ENCODE measurements at places on chromosomes 12 and 14.
A peak's percentile ranks its signal among the peaks of the same experiment; 100 is the strongest.

GRCh38 chr14:100285021-100285912, 21.0 kb downstream of the SLC25A29 start:
- peak; percentile 40 for DNase-seq

- DNase-seq: no peak
These were observed 19.6 kb downstream of the TNFAIP2 start for GRCh38 chr14:103142721-103143302.

DNA sequence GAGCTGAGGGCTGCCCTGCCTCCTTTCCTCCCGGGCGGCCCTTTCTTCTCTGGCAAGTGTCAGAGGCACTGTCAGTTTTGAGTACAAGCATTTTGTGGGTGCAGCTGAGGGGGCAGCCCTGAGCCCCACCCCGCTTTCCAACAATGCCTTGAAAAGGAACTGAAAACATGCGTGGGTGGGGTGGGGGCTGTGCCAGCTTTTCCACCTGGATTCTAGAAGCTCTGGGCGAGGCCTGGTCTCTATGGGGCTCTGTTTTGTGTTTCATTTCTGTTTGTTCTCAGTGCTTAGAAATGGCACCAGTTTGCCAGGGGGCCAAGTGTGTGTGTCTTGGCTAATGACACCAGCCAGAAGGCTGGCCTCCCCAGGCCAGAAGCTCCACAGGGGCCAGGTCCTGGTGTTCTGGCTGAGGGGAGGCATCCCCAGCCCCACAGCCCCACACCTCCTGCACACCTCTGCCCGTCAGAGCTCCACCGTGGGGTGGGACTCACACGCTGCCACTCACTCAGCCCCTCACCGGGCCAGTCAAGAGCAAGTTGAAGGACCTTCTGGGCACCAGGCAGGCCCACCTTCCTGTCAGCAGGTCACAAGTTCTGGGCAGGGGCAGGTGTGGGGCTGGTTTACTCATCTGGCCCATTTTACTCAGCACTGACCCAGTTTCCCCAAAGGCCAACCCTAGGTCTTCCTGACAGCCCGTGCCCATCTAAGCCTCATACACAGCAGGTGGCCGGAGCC, 155.1 kb downstream of the CALM1 start:
- DNase-seq: no peak

DNA sequence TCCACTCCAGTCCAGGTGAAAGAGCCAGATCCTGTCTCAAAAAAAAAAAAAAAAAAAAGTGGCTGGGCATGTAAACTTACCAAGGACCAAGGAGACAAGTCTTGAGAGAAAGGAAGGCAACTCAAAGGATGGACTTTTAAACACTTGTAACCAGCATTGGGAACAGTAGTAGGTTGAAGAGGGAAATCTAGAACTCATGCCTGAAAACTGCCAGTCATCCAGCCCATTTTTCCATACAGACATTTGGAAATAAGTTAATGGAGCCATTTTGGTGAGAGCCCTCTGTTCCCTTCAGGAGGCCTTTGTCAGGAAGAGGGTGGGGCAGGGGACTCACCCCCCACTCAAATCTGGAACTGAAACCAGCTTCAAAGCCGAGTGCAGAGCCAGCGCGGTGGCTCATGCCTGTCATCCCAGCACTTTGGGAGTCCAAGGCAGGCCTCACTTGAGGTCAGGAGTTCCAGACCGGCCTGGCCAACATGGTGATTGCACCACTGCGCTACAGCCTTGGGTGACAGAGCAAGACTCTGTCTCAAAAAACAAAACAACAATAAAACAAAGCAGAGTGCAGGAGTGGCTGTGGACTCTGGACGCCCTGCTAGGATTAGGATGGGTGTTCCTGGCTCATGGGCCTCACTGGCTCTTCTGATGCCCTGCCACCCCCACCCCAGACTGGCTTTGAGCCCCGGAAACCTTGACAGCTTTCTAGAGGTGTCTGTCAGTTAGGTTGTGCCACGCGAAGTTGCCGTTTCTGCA, 1.6 kb upstream of the MLXIP start:
- DNase-seq: no peak

- DNase-seq: no peak
These were observed 259.9 kb upstream of the GARIN6 start for GRCh38 chr12:99387661-99388060.

- DNase-seq: no peak
These were observed 352.1 kb downstream of the ATP23 start for GRCh38 chr12:58293308-58293982.

DNA sequence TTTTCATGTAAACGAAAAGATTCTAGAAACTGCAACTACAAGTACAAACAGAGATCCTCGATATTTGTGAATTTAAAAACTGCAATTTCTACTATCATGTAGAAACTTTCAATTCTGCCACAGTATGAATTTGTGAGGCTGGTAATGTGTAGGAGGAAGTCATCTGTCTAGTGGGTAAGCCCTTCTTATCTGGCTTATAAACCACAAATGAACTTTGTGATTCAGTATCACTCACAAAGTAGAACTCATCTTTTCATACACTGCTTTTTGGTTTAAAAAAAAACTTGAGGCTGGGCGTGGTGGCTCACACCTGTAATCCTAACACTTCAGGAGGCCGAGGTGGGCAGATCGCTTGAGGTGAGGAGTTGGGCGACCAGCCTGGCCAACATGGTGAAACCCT, 20.7 kb downstream of the GTF2A1 start:
- DNase-seq: no peak

DNA sequence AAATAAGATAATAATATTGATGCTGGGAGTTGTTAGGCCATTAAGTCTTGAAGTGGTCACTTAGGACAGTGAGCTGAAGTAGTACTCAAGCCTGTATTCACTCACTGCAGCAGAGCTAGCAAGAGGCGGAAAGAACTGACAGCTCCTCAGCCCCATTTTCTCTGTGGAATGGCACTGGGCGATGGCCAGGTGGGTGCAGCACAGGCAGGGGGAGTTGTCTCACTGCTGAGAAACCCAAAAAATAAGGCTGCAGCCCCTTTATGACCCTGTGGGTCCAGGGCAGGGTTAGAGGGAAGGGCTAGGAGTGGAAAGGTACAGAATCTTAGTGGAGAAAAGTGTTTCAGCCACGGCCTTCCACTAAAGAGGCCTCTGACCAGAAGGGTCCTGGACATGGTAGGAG, 35.5 kb downstream of the PDZRN4 start:
- DNase-seq: no peak

DNA sequence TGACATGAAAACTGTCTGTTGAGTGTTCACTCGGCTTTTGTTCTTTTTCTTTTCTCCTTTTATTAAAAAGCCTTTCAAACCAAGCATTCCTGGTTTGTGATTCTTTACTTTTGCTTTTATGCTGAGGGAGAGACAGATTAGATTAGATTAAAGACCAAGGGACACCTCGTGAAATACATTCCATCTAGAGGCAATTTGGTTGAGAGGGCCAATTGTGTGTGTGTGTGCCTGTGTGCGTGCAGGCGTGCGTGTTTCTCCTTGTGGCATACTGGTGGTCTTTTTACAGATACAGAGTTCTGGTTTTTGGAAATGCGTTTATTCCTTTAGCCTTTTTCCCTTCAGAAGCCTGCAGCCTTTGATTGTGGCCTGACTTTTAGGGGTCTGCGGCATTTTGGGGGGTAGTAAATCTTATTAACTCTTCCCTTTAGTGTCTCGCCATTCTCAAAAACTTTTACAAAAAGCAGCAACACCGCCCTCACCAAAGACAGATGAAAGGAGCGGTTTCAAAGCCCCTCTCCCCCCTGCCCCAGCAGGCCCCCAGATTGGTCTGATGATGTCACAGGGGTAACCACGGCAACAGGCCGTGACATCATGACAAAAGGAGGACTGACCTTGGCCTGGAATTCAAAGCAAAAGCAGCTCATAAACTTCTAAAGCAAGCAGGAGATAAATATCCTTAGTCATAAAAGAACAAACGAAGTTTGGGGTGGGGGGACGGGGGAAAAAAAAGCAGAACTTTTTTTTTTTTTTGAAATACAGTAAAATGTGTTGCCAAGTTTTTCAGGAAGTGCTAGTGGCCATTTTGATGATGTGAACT, 84.1 kb upstream of the TBX3 start:
- DNase-seq: no peak

DNA sequence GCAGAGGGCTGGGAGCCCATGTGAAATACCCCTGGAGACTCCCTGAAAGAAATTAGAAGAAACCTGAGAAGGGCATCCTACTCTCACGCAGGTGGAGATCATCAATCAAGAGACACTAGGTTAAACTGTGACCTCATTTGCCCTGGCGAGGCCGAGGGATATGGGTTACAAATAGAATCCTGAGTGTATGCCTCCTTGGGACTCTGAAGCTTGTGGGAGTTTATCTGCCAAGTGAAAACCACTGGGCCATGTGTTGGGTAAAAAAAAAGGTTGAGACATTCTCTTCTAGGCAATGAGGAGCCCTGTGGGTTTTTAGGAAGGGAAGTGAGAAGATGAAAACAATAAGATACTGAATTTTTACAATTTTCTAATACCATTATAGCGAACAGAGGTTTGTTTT, 160.7 kb upstream of the ARID2 start:
- DNase-seq: no peak

DNA sequence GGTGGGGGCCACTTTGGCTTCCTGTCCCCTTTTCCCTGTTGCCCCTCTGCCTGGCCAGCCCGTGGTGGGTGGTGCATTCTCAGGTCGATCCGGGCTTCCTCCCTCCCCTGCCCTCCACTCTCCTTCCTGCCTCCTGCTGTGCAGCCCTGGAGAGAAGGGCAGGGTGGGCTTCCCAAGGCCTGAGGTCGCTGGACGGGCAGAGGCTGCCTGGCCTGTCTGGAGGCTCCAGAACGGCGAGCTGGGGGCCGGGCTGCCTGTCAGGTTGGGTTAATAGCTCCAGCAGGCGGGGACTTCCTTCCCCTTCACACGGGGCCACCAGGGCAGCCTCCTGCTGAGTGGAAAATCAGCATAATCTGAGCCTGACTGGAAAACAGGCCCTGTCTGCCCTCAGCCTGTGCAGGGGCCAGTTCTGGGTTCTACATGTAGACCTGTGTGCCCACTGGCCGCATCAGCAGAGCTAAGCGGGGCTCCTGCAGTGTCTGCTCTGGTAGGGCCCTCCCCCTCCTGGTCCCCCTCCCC, 11.3 kb downstream of the KIF26A start:
- no peak for DNase-seq

DNA sequence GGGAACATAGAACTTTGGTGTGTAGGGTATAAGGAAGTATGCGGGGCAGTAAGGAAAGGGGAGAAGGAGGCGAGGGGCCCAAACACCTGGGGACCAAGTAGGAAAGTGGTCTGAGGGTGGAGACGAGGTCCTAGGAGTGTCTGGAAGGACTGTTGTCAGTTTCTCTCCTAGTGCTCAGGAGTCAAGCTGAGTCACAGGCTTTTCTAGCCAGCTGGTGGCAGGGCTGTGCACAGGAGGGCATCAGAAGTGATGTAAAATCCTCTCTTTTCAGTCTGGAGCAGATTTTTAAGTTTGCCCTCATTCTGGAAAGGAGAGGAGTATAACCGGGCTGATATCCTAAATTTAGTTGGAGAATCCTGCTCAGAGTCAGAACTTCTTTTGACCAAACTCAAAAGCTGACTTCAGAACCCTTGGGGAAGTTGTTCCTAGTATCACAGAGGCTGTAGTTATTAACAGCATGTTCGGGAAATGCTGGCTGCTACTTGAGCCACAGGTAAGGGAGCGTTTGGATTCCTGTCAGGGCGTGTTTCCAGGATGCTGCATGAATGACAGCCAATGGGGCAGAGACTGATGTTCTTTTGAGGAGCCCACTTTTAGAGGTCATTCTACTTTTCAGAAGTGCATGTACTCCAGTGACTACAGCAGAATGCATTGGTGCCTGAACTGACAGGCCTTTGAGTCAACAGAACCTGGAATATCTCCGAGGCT, 19.3 kb downstream of the ZNF664 start:
- no peak for DNase-seq

DNA sequence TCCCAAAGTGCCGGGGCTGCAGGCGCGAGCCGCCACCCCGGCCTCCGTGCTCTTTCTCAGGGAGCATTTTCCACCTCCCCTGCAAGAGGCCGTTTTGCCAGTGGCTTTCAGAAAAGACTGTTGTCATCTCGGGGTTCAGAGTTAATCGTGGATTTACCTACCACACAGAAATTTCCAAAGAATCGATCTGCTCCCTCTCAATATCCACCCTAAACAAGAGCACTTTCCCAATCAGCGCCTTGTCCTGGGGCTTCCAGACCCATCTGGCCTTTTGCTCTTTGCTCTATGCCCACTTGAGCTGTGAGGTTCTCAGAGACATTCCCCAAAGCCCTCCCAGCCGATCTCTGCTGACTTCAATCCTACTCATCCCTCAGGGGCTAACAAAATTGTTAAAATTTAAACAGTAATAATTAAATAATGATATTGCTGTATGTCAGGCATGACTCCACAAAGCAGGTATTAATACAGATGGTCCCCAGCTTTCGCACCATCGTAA, 86.6 kb downstream of the NINJ2 start:
- DNase-seq: no peak

DNA sequence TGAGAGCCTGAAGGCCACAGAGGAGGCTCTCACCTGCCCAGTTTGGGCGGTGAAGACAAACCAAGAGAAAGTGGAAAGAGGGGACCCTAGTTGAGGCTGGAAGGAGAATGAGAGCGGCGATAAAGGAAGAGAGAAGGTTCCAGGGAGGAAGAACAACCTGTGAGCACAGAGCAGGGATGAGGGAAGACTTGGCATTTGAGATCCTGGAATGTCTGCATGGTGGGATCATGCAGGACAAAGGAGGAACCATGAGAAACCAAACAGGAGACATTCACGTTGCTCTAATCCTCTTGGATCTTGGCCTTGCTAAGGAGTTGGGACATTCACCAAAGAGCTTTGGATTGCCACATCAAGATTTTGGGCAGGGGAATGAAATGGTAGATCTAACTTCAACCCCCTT, 22.9 kb upstream of the RBM19 start:
- no peak for DNase-seq

- DNase-seq: no peak
These were observed 314.7 kb upstream of the ATP2B1 start for GRCh38 chr12:90023207-90023900.

- DNase-seq: no peak
These were observed 163.7 kb upstream of the RPH3A start for GRCh38 chr12:112627851-112628250.

GRCh38 chr14:26217778-26218177, 380.1 kb downstream of the NOVA1 start:
- DNase-seq: no peak

- DNase-seq: no peak
These were observed 307.5 kb downstream of the EMP1 start for GRCh38 chr12:13504074-13504473.

DNA sequence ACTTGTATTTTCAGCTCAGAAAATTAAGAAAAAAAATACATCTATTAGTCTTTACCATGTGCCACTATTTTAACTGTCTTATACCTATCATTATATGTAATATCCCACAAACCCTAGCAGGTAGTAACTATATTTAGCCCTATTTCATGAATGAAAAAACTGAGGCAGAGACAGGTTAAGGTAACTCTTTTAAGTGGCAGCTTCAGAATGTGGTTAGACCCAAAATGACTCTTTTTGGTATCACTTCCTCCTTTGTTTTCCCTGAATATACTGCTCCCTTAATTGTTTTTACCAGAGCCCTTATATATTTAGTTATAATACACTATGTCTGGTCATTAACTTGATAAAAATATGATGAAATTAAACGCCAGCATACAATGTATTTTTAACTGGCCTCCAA, 235.6 kb upstream of the RPL10L start:
- DNase-seq: no peak

All from stimulated activated CD8-positive, alpha-beta memory T cell treated with anti-CD3 and anti-CD28 coated beads, Interleukin-4, amount 100 ng/mL, for 4 hours (primary cell).